ENCODE measurements at places on chromosomes 1 and 21. TPM values are rescaled to one million over a fixed set of nuclear protein-coding genes. Genes with fewer than 3 reads are reported as not detected.

Gene TMEM82
- not detected for total RNA-seq

Gene OR2W3
- 0.32 TPM for total RNA-seq

Gene AMY1C
- not detected for total RNA-seq

Gene PTPN7
- 0.32 TPM for total RNA-seq

Gene ZFP69
- total RNA-seq = 4.3 TPM

Gene SPRR2E
- total RNA-seq = 1.2 TPM

Gene SIK1
- 36.1 TPM for total RNA-seq

Gene HSD3B2
- 0.32 TPM for total RNA-seq

Gene CFAP57
- 0.38 TPM for total RNA-seq

Gene KPRP
- not detected for total RNA-seq

Gene UBE2J2
- 76.6 TPM for total RNA-seq

Gene LIN28A
- total RNA-seq = not detected

Gene GSTM5
- 0.29 TPM for total RNA-seq

Gene KLHDC9
- total RNA-seq = 4.2 TPM

Gene PFKL
- total RNA-seq = 160 TPM

Gene SFT2D2
- 60.2 TPM for total RNA-seq

Gene CHD5
- total RNA-seq = 4.9 TPM

Gene HYI
- total RNA-seq = 35.7 TPM

Gene CTH
- 4.8 TPM for total RNA-seq

Gene ZNF697
- 21.8 TPM for total RNA-seq

Gene ELF3
- 112 TPM for total RNA-seq

Gene TMEM240
- 17.3 TPM for total RNA-seq

Gene CCT3
- 186 TPM for total RNA-seq

Gene STPG1
- total RNA-seq = 8.8 TPM

Gene B3GALT5
- total RNA-seq = 6.4 TPM

Gene COL9A2
- total RNA-seq = 49.9 TPM

Gene SELL
- 1.4 TPM for total RNA-seq

Gene TPTE
- total RNA-seq = not detected

Gene MIXL1
- total RNA-seq = 3.4 TPM

Gene KDM1A
- 168 TPM for total RNA-seq

Gene FMN2
- total RNA-seq = 0.33 TPM

Gene RGS13
- 1.2 TPM for total RNA-seq

Gene TRIM63
- total RNA-seq = 1.4 TPM

Gene GBP6
- 0.13 TPM for total RNA-seq

Gene MX2
- 3.9 TPM for total RNA-seq

Gene ALG6
- 20.0 TPM for total RNA-seq

All from mesothelial cell of epicardium (in vitro differentiated cells).